ENCODE measurements at places on chromosomes 2 and 18. TPM values are rescaled to one million over a fixed set of nuclear protein-coding genes. Genes with fewer than 3 reads are reported as not detected.

DNA sequence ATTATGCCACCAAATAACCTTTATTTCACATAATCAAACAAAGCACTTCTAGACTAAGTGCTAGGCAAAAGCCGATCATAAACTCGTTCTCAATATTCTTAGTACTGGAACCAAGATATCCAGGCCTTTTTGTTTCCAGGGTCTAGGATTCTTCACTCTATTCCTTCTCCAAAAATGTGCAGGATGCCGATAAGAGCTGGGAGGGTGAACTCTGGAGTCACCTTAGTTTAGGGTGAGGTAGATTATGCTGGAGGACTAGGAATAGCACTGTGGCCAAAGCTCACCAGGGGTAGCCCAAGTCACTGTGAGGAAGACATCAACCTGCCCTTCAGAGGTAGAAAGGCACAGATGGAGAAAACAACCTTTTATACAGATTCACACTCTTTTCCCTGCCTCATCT, 37.3 kb downstream of the LONRF2 start:
- H3K4me1 ChIP-seq, result peaks cover 35% of the 10 kb centered on the region
- no peak overlapping the region for H3K4me3 ChIP-seq
- H3K27ac ChIP-seq, result peak overlapping the region; percentile 14
- H3K36me3 ChIP-seq, result no peaks in the 10 kb centered on the region

GRCh38 chr2:30948857-30949256, 141.6 kb upstream of the CAPN13 start:
- no peak overlapping the region for H3K27ac ChIP-seq
- peaks cover 4% of the 10 kb centered on the region for H3K27me3 ChIP-seq
- H3K4me1 ChIP-seq, result no peaks in the 10 kb centered on the region
- no peak for DNase-seq
- peaks cover 8% of the 10 kb centered on the region for H3K36me3 ChIP-seq

GRCh38 chr2:148000095-148000494, 20.4 kb downstream of the ORC4 start:
- no peak for DNase-seq
- H3K27ac ChIP-seq, result no peak overlapping the region
- H3K4me3 ChIP-seq, result no peak overlapping the region
- H3K27me3 ChIP-seq, result peaks cover 2% of the 10 kb centered on the region

GRCh38 chr18:3717376-3718025, 267.5 kb downstream of the TGIF1 start:
- H3K27ac ChIP-seq, result no peak overlapping the region
- H3K4me3 ChIP-seq, result no peak overlapping the region
- H3K4me1 ChIP-seq, result peaks cover 7% of the 10 kb centered on the region
- no peaks in the 10 kb centered on the region for H3K27me3 ChIP-seq
- H3K36me3 ChIP-seq, result no peaks in the 10 kb centered on the region

- no peaks in the 10 kb centered on the region for H3K36me3 ChIP-seq
- no peaks in the 10 kb centered on the region for H3K27me3 ChIP-seq
- no peaks in the 10 kb centered on the region for H3K4me1 ChIP-seq
- no peak overlapping the region for H3K27ac ChIP-seq
- no peak for DNase-seq
Observed at GRCh38 chr2:238585836-238586821, 159.4 kb downstream of the ASB1 start.

UGT1A5 gene
- not detected for total RNA-seq

CYTIP gene
- total RNA-seq, result not detected

Data from glutamatergic neuron (in vitro differentiated cells).